Fibroblast of skin of left biceps (primary cell): ENCODE measurements at places on chromosomes 5 and 9.

- no peak for DNase-seq
Observed at GRCh38 chr9:124409410-124409809, 5.8 kb downstream of the PSMB7 start.

GRCh38 chr9:74824654-74825053, 63.1 kb downstream of the TRPM6 start:
- peak; percentile 33 for DNase-seq

DNA sequence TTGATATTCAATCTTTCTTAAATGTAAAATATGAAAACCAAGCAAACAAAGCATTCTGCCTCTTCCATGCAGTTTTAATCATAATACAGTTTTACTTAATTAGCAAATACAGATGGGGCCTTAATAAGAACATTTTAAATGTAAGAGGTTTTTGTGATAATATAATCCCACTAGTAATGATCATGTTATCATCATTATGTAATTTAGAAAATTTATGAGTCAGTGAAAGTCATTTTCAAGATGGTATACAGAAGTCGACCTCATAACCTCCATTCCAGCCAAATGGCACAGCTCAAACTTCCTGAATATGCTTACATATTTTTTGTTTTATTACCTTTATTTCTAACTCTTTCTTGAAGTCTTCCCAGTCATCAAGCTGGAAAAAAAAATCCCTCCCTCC, 102.2 kb upstream of the GNA14 start:
- DNase-seq = no peak

DNA sequence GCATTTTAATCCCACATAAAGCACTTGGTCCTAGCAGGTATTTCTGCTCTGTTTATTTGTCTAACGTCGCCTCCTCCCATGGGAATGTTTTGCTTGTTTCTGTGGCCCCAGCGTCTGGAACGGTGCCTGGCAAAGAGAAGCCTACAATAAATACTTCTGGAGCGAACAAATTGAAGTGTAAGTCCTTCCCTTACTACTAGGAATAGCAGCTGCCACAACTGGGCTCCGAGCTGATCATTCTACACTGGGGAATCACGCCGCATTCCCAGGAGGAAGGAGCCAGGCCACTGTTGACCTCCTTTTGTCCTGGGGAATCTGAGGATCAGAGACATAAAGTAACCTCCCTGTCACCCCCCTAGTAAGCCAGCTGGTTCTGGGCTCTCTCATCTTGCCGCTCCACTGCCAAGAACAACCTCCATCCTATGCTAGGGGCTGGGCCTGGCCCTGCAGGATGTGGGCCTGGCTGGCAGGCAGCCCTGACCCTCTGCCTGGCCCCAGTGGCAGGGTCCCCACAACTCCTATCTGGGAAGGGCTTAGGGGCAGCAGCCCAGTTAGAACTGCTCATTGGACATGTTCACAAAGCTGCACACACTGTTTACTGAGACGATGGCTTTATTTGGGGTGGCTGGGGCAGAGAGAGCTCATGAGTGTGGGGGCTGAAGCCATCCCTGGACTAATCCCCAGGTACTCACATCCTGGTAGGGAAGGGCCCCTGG, 82.8 kb downstream of the GTF3C4 start:
- no peak for DNase-seq

DNA sequence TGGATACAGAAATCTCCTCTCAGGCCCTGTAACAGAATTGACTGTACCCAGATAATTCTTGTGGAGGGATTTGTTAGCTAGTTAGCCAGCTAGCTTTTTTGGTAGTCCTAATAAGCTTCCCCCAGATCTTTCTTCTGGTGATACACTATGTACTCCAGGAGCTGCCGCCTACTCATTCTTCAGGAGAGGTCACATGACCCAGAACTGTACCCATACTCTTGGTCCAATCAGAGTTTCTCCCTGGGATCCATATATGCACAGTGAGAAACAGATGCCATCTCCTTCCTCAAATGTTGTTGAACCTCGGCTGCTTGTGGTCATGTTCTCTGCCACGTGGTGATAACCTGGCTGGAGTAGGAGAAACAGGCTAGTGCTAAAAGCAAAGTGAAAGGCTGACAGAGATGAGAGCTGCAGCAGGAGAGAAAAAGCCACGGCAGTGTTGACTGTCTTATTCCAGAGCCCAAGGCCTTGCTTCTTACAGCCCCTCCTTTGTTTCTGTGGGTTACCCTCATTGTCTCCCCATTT, 123.0 kb upstream of the RFX3 start:
- no peak for DNase-seq

DNA sequence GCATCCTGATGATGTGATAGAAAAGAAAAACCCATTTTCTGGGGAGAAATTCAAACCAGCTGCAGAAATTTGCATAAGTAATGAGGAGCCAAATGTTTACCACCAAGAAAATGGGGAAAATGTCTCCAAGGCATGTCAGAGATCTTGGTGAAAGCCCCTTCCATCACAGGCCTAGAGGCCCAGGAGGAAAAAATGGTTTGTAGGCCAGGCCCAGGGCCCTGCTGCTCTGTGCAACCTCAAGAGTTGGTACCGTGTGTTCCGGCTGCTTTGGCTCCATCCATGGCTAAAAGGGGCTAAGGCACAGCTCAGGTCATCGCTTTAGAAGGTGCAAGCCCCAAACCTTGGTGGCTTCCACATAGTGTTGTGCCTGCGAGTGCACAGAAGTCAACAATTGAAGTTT, 543.1 kb downstream of the ZNF608 start:
- no peak for DNase-seq

DNA sequence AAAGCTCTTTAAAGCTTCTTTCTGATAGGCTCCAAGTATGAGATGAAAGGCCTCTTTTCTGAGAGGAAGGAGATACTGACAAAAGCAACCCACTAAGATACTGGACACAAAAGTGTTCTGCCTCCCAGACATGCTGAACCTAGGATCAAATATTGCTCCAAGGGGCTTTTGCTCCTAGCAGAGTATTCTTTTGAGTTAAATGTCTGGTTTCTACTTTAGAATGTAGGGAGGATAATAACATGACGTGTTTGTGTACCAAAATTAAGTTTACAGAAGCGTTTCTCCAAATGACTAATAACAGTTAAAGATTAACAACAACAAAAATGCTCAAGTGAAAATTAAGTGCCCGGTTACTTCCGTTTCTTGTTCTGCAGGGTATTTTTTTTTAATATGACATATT, 2293.3 kb upstream of the C9orf72 start:
- DNase-seq = no peak

DNA sequence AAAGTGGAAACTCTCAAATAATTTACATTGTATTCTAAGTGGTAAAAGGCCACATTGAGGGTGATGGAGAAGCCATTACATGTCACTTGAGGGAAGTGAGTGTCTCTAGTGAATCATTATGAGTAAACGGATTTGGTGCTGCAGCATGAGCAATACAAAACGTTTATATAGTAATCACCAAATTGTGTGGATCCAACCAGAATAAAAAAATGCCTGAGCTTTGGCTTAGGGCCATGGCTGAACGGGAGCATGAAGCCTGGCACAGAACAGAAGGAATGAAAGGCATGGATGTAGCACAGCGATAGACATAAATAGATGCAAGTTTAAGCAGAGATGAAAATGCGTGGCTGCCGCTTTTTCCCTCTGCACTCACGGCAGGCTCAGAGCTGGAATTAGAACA, 58.3 kb downstream of the PTTG1 start:
- no peak for DNase-seq

DNA sequence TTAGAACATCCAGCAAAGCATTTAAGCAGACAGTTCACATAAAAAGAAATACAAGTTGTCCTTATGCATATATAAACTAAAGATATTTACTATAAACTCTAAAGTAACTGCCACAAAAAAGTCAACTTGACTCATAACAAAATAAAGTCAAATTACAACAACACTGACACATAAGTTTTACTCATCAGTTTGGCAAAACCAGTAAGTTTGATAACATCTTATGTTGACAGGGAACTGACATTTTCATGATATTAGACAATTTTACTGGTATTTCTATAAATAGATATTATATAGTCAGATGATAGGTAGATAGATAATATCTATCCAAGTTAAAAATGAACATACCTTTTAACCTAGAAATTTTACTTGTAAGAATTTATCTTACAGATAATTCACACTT, 9.9 kb upstream of the TSLP start:
- no peak for DNase-seq

GRCh38 chr5:124404796-124405195, 341.6 kb downstream of the ZNF608 start:
- DNase-seq = no peak

GRCh38 chr5:133336121-133336968, 276.0 kb downstream of the FSTL4 start:
- no peak for DNase-seq

GRCh38 chr5:86679949-86680348, 62.2 kb downstream of the COX7C start:
- no peak for DNase-seq

GRCh38 chr9:94507531-94508258, 47.2 kb upstream of the PCAT7 start:
- DNase-seq = no peak

- DNase-seq = no peak
Observed at GRCh38 chr5:105238561-105238960, 1676.0 kb upstream of the NUDT12 start.

DNA sequence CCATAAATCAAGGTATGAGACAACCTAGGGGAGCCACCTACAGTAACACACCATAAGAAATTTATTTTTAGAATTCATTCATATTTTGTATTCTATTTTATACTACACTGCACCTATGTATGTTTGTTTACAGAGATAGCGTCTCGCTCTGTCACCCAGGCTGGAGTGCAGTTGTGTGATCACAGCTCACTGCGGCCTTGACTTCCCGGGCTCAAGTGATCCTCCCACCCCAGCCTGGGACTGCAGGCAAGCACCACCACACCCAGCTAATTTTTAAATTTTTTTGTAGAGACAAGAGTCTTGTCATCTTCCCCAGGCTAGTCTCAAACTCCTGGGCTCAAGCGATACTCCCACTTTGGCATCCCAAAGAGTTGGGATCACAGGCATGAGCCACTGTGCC, 25.4 kb downstream of the MAPKAP1 start:
- DNase-seq = no peak

GRCh38 chr9:137253717-137254623, 1.2 kb upstream of the NELFB start:
- DNase-seq = no peak

- DNase-seq = no peak
Observed at GRCh38 chr5:119275601-119276173, 80.1 kb upstream of the TNFAIP8 start.

- DNase-seq = no peak
Observed at GRCh38 chr9:112051812-112052211, 123.3 kb downstream of the SUSD1 start.

DNA sequence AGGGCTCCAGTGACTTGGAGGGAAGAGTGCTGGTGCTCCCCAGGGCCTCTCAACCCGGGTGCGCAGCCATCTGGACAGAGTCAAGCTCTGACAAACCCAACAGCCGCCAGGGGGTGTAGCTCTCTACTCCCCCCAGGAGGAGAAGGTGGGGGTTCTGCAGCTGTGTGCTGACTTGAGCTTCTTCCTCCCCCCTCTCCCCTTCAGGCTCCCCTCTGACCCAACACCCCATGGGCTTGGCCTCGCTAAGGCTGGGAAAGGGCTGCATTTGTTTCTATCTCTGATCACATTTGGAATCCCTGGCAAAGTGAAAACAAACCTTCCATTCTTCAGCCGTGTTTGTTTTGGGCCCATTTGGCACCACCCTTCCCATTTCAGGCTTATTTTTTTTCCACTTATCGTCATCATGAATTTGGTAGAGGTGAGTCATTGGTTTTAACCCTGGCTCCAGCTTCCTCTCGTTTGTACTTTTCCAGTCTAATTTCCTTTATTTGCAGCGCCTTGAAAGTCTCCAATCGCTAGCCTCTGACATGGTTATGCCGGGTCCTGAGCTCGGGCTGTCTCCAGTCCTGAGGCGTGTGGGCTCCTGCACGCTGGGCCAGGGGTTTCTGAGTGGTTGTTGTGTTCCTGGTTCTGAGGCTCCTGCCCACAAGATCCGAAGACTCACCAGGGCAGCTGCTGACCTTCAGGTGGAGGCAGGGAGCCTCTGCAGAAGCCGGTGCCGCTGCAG, 36.1 kb downstream of the DAP start:
- DNase-seq = no peak

DNA sequence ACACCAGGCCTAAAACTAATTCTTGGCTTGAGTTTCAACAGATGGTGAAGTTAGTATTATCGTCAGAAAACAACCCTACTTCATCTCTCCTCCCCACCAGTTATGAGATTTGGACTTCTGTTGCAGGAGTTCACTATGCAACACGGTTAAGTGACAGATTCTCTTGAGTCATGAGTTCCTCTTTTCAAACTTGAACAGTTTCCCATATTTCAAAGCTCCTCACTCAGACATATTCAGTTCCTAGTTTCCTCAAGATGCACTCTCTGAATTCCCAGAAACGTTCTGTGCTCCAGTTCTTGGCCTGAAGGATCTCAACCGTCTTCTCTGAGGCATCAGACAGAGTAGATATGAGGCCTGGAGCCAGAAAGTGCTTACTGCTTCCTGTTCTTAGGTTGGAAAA, 7.3 kb upstream of the PTGER4 start:
- DNase-seq = no peak

DNA sequence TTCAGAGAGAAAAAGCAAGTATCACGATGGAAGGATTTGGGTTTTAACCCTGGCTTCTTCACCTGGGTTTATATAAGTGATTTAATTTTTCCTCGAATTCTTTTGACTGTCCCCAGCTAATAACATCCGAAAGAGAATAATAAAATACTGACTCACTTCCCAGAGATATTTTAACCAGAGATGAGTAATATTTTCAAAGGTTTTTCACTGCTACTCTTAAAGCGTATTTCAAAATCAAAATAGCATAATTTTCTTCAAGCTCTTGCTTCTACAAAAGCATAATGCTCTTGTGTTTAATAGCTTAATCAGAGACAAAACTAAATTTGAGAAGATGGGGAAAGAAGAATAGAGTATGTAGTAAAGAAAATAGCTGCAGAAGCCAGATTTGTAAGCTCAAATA, 215.2 kb upstream of the PTGER4 start:
- DNase-seq = no peak

GRCh38 chr5:2511126-2511525, 240.4 kb downstream of the IRX2 start:
- DNase-seq = no peak

DNA sequence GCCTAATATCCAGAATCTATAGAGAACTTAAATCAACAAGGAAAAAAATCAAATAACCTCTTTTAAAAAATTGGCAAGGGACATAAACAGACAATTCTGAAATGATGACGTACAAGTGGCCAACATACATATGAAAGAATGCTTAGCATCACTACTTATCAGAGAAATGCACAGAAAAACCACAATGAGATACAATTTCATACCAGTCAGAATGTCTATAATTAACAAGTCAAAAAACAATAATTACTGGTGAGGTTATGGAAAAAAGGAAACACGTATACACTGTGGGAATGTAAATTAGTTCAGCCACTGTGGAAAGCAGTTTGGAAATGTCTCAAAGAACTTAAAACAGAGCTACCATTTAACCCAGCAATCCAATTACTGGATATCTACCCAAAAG, 1192.0 kb downstream of the CDH12 start:
- no peak for DNase-seq
